ENCODE measurements at places on chromosomes 11 and 22.

DNA sequence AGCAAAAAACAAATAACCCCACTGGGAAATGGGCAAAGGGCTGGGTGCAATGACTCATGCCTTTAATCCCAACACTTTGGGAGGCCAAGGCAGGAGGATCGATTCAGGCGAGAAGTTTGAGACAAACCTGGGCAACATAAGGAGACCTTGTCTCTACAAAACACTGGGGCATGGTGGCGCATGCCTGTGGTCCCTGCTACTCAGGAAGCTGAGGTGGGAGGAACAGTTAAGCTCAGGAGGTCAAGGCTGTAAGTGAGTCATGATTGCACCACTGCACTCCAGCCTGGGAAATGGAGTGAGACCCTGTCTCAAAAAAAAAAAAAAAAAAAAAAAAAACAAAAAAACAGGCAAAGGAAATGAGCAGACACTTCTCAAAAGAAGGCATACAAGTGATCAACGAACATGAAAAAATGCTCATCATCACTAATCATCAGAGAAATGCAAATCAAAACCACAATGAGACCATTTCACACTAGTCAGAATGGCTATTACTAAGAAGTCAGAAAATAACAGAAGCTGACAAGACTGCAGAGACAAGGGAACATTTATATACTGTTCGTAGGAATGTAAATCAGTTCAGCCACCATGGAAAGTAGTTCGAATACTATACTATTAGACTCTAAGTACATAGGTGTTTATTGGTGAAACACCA lies 48.2 kb upstream of the SMCO4 start:
- DNase-seq = peak; percentile 92

GRCh38 chr11:102494216-102494615 lies 36.3 kb downstream of the MMP7 start:
- DNase-seq = peak; percentile 65

DNA sequence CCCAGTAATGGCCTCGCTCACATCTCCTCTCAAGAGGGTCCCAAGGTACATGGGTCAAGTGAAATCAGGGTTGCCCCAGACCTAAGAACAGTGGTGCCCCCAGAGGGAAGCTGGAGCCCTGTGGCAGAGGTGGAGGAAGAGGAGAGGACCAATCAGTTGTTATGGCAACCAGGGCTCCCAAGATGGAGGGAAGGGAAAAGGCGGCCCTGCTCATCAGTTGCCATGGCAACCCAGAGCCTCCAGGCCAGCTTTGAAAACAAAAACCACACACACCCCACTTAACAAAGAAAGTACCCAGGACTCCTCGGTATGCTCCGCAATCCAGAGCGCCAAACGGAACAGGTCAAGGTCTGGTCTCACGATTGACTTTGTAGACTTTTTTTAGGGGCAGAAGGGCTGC lies 53.5 kb upstream of the SLC35C1 start:
- DNase-seq = no peak

DNA sequence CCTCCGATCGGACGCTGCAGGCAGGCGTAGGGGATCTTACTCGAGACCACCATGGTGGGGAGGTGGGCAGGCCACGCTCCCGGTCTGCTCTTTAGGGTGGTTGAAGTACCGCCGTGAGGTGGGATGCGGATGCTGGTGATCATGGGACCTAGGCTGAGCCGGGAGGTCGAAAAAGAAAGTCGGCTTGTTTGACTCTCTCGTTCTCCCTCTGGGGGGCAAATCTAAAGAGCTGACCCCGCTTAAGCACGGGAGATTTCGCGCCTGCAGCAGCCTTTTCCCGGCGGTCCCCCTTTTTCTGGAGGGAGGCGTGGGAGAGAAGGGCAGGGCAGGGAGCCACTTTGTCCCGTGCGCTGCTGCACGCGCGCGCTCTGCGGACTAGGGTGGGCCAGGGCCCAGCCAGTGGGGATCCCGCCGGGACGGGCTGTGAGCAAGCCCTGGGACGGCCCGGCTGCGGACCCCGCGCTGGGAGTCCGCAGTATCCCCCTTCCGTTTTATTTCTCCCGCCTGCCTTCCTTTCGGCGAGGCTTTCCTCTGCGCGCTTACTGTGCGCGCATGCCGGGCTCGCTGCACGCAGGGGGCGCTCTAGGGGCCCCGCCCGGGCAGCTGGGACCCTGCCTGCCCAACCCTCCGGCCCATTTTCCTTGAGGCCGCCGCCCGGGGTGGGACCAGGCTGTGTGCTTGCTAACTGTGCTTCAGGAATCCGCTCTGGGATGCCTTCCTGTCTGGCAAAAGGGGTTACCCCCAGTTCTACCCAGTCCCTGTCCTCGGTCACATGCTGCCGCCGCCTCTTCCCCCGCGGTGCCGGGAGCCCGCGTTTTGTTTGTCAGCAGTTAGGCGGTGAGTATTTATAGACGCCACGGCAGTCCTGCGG lies 81.0 kb downstream of the PRR5L start:
- peak; percentile 39 for DNase-seq

DNA sequence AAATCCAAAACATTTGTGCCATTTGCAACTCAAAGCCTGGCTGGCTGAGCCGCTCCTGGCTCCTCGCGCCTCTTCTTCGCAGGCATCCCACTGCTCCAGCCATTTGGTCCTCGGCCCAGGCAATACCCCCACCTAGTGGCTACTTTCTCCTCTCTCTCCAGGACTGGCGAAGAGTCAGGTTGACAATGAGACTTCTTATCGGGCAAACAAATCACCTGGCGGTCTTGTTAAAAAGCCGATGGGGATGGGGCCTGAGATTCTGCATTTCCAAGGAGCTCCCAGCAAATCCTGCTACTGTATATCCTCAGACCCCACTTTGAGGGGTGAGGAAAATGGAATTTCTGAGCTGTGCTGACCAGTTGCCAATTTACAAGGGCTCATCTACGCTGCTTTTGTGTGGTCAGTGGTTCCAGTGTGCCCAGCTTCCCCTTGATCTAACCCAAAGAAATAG lies 89.0 kb downstream of the ISX start:
- peak; percentile 33 for DNase-seq

GRCh38 chr11:93468290-93468689 lies 74.9 kb downstream of the SMCO4 start:
- no peak for DNase-seq

- DNase-seq = peak; percentile 66
Observed at GRCh38 chr22:28909375-28909774, 26.0 kb downstream of the ZNRF3 start.

DNA sequence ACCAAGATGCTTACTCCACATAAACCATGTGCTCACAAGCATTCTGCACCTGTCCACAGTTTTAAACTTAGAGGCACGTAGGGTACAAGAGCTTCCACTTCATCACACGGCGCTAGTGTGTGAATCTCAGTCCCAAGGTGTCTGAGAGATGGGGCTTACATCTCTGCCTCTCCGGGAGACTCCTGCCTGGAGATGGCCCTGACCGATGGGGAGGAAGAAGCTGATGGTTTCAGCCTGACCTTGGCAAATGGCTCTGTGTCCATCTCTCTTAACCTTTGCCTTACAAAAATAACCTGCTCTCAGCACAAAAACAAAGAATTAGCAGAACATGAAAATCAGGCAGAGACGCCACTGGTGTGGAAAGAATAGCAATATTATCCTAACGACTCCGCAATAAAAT lies 559.3 kb upstream of the B3GAT1 start:
- DNase-seq = no peak

DNA sequence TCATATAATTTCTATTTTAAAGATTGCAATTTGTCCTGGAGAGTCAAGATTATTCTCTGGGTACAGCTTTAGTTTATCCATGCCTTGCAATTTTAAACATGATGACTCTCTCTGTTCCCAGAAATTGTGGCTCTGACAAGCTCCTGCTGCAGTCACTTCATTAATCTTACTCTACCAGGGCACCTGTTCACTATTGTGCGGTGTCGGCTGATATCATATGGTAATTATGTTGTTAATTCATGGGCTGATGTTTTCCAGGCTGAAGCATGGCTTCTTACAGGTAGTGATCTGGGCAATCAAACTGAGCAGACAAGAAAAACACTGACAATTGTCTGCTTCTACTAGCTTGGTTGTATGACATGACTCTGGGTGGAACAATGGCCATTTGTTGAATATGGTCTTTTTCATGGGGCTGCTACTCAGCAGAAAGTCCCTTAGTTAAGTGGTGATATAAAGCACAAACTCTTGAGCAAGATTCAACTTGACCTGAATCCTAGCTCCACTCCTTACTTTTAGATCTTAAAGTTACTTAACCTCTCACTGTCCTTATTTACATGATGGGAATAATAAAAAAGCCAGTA lies 230.7 kb downstream of the FAT3 start:
- no peak for DNase-seq

DNA sequence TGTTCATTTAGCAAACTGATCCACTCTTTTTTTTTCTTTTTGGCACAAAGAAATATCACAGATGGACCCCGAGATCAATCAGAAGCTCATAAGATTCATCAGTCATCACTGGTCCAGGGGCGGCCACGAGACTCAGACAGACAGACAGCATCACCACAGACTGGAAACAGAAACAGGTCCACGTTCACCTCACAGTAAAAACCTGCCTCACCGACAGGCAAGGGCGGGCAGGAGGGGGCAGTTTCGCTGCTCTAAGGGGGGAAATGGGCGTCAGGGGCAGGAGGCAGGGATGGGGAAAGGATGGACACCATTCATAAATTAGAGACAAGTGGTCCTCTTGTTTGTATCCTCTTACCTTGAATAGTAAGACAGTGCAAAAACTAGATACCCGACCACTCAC lies 16.5 kb downstream of the CHST1 start:
- DNase-seq = no peak

DNA sequence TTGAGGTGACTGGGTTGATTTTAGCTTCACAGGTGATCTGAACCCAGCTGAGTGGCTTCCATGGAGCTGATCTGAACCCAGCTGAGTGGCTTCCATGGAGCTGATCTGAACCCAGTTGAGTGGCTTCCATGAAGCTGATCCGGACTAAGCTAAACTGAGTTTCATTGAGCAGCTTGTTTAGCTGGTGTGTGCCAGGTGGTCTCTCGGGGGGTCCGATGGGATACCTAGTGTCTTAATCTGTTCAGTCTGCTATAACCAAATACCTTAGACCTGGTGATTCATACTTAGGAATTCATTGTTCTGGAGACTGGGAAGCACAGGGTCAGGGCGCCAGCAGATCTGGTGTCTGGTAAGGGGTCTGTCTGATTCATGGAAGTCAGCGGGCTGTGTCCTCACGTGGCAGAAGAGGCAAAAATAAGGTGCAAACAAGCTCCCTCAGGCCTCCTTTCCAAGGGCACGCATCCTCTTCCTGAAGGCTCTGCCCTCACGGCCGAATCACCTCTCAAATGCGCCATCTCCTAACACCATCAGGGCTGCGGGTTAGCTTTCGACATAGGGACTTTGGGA lies 52.5 kb upstream of the KCNQ1OT1 start:
- peak; percentile 76 for DNase-seq
